Stimulated activated CD4-positive, alpha-beta T cell treated with anti-CD3 and anti-CD28 coated beads, Interleukin-15, amount 100 ng/mL, for 48 hours (primary cell): ENCODE measurements at places on chromosomes 6 and 20.

- no peak for DNase-seq
These were observed 37.1 kb downstream of the PIGU start for GRCh38 chr20:34639755-34640222.

DNA sequence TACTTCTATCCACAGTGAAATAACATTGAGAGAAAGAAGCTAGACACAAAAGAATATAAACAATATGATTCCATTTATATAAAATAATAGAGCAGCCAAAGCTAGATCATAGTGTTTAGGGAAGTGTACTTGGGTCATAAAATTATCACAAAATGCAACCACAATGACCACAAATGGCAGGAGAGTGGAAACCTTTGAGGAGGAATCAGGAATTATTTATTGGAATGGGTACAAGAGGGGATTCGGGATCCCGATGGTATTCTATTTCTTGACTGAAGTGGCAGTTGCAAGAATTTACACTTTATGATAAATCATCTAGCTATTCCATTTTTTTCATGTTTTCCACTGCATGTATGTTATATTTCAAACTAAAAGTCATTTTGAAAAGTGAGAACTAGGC, 76.1 kb downstream of the IPCEF1 start:
- no peak for DNase-seq

GRCh38 chr6:28618898-28619555, 93.3 kb downstream of the GPX5 start:
- no peak for DNase-seq

- no peak for DNase-seq
These were observed 456.6 kb downstream of the LMBRD1 start for GRCh38 chr6:69340196-69340595.

GRCh38 chr20:52864916-52865605, 107.1 kb upstream of the TSHZ2 start:
- DNase-seq: no peak

- peak; percentile 25 for DNase-seq
These were observed 39.2 kb upstream of the TPD52L1 start for GRCh38 chr6:125114248-125114858.

GRCh38 chr20:31440012-31440659, at the start of gene DEFB123:
TSS of gene DEFB123 (plus strand) at chr20:31440632. CDS start at chr20:31440699, 67 bp downstream.
- DNase-seq: peak; percentile 3

DNA sequence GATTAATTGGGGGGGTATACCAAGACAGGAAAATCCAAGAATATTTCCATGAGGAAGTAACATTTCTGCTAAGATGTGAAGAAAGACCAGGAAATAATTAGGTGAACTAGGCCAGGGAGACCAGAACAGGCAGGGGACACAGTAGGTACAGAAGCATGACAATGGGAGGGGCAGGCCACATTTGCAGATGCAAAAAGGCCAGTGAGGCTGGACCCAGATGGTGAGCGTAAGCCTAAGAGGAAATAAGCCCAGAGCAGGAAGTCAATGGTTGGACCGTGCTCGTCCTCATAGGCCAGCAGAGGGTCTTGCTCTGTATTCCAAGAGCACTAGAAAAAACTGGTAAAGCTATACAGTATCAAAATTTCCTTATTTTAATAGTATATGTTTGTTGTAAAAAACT, 9.4 kb downstream of the CEP162 start:
- no peak for DNase-seq

DNA sequence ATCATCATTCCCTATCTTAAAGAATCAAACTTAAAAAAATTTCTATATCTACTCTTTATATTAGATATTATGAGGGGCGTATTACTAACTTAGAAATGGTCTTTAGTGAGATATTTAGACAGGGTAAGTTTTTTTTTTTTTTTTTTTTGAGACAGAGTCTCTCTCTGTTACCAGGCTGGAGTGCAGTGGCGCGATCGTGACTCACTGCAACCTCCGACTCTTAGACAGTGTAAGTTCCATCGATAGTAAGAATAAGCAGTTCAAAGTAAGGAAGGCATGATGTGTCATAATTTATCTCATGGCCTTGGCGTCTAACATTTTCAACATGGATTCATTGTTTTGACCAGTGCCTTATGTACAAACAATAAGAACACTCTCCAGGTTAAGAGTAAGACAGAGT, 72.4 kb downstream of the MLIP start:
- no peak for DNase-seq

- no peak for DNase-seq
These were observed 228.0 kb upstream of the TAB2 start for GRCh38 chr6:149089510-149089909.

- DNase-seq: no peak
These were observed 131.7 kb upstream of the MLIP start for GRCh38 chr6:53979468-53980067.

DNA sequence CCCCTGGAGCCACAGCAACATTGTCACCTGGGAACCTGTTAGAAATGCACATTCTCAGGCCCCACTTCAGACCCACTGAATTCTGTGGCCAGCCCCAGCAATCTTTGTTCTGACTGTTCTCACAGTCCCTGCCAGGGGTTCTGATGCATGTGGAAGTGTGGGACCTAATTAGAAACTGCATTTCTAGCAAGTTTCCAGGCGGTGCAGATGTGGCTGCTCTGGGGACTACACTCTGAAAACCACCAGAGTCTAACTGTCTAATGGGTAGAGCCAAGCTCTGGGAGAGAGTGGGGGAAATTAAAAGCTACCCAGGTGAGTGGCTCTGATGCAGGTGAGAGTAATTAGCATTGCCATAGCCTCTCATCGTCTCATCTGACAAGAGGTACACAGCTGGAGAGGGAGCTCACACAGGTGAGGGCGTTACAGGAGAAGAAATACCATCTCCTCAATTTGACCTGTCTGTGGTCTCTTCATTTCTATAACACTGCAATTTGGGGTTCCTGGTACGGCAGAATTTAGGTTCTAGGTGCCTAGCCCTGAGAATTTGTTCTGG, 66.0 kb downstream of the SNX5 start:
- DNase-seq: no peak
